ENCODE measurements at places on chromosomes 13 and 19.

DNA sequence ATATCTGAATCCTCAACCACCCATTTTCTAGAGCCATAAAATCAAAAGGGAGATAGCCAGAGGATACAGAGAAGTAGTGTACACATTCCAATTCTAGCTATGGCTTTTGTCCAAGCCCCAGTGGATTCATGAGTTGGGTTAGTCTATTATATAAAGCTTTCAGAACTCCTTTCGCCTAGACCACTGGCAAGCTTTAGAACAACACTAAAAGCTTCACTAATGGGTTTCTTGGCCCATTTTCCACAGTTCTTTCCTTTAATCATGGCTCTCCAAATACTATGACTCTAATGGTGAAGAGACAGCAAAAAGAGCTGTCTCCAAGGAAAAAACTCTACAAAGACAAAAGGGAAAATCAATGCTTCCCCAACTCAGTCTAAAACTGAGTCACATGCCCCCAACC, 48.2 kb upstream of the SLITRK5 start:
- no peak for DNase-seq

- no peak for DNase-seq
Observed at GRCh38 chr13:113645329-113645728, 12.7 kb downstream of the ATP4B start.

DNA sequence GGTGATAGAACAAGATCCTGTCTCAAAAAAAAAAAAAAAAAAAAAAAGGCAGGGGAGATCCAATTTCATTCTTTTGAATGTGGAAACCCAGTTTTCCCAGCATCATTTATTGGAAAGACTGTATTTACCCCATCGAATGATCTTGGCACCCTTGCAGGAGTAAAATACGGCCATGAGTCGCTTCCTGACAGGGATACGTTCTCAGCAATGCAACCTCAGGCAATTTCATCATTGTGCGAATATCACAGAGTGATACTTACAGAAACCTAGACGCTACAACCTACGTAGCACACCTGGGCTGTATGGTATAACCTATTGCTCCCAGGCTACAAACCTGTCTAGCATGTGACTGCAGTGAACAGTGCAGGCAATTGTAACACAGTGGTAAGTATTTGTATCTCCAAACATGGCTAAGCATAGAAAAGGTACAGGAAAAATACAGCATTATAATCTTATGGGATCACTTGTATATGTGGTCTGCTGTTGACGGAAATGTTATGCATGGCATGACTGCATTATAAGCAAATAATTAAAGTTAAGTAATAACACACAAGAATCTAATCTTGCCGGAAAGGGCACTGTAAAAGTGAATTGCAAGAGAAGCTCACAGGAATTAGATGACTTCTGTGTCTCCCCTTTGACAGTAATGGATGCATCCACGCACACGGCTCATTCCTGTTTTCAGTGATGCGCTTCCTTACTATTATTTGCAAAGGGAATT, 24.1 kb downstream of the RFX2 start:
- no peak for DNase-seq

- DNase-seq = no peak
Observed at GRCh38 chr13:98366959-98367358, 189.9 kb upstream of the RNF113B start.

- DNase-seq = no peak
Observed at GRCh38 chr19:50272263-50272897, 56.8 kb downstream of the KCNC3 start.

GRCh38 chr13:44382635-44383145, 9.1 kb downstream of the SERP2 start:
- no peak for DNase-seq

GRCh38 chr19:42250183-42250665, 4.7 kb downstream of the ERF start:
- DNase-seq = no peak
